ENCODE measurements at places on chromosomes 12 and 14.
A peak's percentile ranks its signal among the peaks of the same experiment; 100 is the strongest.

DNA sequence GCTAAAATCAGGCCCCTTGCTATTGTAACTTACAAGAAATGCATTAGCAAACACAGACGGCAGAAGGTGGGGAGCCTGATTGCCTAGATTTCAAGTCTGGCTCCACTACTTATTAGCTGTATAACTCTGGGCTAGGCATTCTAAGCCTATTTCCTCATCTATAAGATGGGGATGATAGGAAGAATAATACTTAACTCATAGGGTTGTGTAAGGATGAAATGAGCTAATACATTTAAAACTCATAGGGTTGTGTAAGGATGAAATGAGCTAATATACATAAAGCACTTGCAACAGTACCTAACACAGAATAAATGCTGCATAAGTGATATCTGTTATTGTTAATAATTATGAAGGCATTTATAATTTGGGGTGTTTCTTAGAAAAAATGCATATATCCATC is 60.1 kb upstream of the DIO2 start:
- DNase-seq = no peak

GRCh38 chr14:61125041-61125866 is 144.2 kb downstream of the SLC38A6 start:
- DNase-seq = no peak

GRCh38 chr12:129887101-129887500 is 16.7 kb downstream of the TMEM132D start:
- DNase-seq = peak; percentile 12

GRCh38 chr12:47071241-47071852 is 8.1 kb upstream of the PCED1B start:
- DNase-seq = no peak

GRCh38 chr14:95701846-95702221 is 12.1 kb downstream of the TCL1A start:
- DNase-seq = no peak

- no peak for DNase-seq
These were observed 96.0 kb downstream of the ZFP36L1 start for GRCh38 chr14:68696721-68697495.

DNA sequence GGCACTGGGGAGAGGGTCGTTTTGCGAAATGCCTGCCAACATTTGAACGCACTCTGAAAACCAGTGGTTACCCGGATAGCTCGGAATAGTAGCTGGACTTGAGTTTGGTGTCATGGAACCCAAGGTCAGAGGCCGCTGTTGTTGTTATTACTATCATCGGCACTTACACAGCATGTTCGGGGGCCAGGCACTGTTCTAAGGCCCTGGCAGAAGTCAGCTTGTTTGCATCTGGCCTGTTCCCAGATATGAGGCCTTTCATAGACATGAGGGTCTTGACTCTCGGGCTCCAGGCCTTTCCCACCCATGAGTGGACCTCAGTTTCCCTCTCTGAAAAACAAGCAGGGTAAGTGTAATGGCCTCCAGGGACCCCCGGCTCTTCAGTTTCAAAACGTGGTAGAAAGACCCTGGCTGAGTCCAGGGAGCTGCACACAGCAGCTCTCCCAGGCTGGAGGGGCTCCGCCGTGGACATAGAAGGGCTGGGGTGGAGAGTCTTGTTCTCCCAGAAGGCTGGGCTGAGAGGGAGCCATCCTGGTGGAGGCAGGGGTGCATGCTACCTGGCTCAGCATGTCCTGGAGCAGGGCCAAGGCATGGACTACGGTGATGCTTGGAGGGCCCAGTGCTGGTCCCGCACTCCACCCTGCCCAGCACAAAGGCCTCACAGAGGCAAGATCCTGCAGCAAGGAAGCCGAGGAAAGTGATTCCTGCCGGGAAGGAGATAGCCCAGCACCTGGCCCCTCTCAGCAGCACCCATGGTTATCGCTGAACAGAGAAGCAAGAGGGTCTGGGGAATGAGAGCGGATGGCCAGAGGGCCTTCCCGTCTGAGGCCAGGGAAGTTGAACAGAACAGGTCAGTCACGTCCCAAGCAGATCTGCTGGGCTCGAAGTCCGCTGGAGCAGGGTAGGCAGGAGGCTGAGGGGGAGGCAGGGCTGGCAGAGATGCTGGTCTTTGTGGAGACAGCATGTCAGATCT is 63.5 kb upstream of the C14orf180 start:
- DNase-seq = no peak

DNA sequence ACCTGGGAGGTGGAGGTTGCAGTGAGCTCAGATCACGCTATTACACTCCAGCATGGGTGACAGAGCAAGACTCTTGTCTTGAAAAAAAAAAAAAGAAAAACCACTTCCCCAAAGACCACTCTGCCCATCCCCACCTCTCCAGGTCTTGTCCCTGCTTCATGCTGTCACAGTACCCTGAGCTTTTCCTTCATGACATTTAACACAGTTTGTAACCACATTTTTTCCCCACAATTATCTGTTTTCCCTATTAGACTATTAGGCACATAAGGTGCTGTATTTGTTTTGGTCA is 6.9 kb downstream of the HECTD1 start:
- DNase-seq = no peak
